H9 (cell line): ENCODE measurements at places on chromosomes 6 and 20.

DNA sequence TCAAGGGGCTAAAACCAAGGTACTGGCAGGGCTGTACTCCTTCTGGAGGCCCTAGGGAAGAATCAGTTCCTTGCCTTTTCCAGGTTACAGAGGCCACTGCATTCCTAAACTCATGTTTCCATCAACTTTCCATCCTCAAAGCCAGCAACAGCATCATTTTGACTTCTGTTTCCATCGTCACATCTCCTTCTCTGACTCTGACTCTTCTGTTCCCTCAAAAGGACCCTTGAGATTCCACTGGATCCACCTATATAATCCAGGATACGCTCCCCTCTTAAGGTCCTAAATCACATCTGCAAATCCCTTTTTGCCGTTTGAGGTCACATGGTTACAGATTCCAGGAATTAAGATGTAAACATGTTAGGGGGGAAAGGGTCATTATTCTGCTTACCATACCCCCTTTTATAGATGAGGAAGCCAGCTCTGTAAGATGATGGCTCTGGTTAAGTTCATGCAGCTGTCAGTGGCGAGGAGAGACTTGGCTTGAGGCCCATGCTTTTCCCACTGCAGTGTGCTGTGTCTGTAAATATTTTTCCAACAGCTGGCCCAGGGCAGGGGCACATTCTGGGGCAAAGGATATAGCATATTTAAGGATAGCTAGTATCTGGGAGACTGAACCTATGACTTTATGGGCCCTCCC lies 114.6 kb downstream of the TNFRSF21 start:
- no peak for DNase-seq

DNA sequence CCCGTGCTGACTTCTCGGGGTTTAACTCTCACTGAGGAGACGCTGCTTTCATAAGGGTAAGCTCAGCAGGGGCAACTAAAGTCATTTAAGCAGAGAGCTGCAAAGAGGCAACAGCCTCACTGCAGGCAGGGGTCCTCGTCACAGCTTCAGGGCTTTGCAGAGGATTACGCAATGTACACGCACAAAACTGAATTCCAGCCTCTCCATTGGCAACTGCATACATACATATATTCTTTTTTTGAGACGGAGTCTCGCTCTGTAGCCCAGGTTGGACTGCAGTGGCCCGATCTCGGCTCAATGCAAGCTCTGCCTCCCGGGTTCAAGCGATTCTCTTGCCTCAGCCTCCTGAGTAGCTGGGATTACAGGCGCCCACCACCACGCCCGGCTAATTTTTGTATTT lies 2.4 kb downstream of the GMEB2 start:
- DNase-seq, result no peak

GRCh38 chr6:137518386-137518983 lies 24.3 kb upstream of the OLIG3 start:
- DNase-seq, result peak; percentile 45

DNA sequence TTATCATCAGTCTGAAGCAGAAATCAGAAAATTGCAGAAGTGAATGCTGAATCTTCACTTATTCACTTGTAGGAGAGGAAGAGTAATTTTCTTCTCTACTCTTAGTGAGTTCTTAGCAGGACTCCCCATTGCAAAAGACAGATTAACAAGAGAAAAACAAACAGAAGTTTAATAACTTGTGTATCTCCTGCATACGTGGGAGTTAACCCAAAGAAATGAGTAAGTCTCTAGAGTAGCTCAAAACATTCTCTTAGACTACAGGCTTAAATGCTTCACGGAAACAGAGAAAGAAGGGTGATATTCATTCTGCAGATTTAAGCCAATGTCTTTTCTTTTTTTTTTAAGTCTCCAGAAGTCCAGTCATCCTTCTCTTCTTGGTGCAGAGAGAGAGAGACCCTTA lies 97.9 kb upstream of the TMEM181 start:
- DNase-seq, result no peak

DNA sequence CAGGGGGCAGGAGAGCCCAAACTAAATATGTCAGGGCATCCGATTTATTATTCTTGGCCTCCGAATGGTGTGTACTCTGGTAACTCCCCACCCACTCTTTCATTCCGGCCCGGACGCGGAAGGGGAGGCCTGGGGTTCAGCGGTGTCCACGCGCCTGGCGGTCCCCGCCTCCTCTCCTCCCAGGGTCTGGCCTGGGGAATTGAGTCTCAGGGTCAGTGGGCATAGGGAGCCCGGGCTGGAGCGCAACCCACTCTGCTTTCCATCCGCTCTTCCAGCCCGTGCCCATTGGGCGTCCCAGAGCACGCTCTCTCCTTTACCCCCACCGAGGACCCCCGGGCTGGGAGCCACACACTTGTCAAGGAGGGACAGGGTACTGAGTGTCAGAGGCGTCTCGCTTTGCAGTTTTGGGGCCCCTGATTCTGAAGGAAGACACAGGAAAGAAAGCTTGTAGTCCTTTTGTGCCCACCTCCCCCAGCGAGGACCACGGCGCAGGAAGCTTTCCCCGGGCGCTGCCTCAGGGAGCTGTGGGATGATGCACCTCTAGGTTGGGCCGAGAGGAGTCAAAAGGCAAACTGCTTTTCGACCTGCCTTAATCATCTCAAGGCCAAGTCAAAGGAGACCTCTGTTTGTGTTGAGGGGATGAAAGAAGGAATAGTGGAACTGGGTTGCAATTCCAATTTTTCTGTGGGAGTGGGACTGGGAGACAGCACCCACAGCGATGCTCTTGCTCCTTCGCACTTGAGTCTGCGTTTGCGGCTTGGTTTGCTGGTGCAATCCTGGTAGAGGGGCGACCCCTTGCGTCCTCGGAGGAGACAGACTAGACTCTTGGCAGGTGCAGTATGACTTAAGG lies 2.5 kb downstream of the RSPO3 start:
- DNase-seq, result peak; percentile 86

GRCh38 chr6:118873239-118873638 lies 20.7 kb upstream of the ASF1A start:
- DNase-seq, result no peak

DNA sequence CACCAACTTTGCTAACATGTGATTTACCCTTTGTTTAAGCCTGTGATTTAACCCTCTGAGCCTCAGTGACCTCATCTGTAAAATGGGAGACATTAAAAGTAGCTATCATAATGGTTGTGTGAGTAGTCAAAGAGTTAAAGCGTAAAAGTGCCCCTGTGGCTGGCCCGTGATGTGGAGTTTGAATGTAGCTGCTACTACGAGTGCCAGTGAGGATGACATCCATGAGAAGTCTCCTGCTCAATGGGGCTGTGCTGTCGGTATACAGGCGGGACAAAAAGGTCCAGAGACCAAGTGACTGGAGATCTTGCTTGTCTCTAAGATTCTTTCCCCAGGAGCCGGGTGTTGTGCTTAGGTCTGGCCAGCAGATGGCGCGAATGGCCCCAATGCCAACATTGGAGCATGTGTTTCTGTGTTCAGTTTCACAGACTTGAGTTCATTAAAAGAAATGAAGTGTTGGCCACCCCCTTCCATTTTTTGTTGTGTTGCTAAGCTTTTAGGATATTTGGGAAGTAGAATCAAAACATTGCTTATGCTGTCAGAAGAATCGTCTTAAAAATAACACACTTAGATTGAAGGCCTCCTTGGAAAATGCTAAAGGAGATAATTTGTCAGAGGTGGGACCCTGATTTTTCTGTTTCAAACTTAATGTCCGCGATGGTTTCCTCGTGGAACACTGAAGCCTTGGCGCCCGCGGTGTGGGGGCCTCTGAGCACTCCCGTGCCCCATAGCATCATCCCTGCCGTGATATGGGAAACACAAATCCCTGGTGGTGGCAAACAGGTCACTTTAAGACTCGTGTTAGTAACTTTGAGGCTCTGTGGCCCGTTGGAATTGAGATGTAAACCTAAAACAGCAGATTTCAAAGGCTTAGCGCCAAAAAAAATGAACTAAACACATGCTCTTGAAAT lies 9.3 kb upstream of the RBM38 start:
- DNase-seq, result peak; percentile 79

DNA sequence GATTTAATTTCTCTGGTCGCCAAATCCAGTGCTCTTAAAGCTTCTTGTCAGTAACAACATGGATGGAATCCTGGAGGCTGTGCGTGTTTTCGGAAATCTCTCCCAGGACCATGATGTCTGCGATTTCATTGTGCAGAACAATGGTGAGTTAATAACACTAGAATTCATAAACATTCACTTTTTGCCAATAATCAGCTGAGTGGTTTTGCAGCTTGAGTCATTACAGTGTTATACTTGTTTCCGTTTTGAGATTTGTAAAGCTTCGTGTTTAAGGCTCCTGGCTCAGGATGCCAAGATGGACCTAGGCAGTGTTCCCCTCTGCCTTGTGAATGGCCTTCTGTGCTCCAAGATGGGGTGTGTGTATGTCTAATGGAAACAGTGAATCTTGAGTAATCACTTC lies 113.8 kb downstream of the ARMC2 start:
- DNase-seq, result no peak
